Fibroblast of lung (primary cell): ENCODE measurements at places on chromosomes 7 and 10. TPM values are rescaled to one million over a fixed set of nuclear protein-coding genes. Genes with fewer than 3 reads are reported as not detected.
A peak's percentile ranks its signal among the peaks of the same experiment; 100 is the strongest.

GRCh38 chr7:12729112-12729511 is 41.7 kb downstream of the ARL4A start:
- no peaks in the 10 kb centered on the region for H3K27me3 ChIP-seq
- H3K4me3 ChIP-seq: no peak overlapping the region
- no peak overlapping the region for H3K27ac ChIP-seq
- no peaks in the 10 kb centered on the region for H3K36me3 ChIP-seq

- H3K27ac ChIP-seq: no peak overlapping the region
- DNase-seq: peak; percentile 53
- H3K4me1 ChIP-seq: peaks cover 2% of the 10 kb centered on the region
- H3K4me3 ChIP-seq: no peak overlapping the region
- H3K36me3 ChIP-seq: no peaks in the 10 kb centered on the region
Observed at GRCh38 chr10:99938563-99938962, 71.2 kb downstream of the DNMBP start.

DNA sequence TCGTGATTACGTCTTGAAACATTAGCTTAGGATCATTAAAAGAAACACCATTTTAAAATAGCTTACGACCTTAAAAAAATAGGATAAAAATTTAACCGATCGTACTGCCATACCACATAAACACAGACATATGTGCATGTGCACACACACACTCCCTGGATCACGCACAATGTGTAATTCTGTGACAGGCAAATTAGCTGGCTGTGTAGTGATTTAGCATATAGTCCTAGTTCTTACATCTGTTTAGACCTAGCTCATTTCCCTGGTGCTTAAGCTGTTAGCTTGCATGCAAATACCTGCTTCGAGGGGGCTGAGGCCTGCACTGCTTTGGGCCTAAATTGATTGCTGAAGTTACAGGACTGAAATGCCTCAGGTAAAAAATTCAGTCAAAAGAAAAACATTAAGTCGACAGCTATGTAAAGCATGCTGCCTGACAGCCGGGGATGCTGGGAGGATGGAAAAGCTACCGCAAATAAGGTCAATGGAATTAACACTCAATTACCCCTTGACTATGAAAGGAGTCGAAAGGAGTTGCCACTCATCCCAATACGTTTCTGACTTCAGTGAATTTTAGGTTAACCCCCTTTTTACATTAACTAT is 267.1 kb upstream of the FZD8 start:
- no peaks in the 10 kb centered on the region for H3K27me3 ChIP-seq
- no peaks in the 10 kb centered on the region for H3K36me3 ChIP-seq
- peaks cover 7% of the 10 kb centered on the region for H3K4me1 ChIP-seq
- H3K27ac ChIP-seq: no peak overlapping the region
- H3K4me3 ChIP-seq: no peak overlapping the region
- DNase-seq: peak; percentile 45

DNA sequence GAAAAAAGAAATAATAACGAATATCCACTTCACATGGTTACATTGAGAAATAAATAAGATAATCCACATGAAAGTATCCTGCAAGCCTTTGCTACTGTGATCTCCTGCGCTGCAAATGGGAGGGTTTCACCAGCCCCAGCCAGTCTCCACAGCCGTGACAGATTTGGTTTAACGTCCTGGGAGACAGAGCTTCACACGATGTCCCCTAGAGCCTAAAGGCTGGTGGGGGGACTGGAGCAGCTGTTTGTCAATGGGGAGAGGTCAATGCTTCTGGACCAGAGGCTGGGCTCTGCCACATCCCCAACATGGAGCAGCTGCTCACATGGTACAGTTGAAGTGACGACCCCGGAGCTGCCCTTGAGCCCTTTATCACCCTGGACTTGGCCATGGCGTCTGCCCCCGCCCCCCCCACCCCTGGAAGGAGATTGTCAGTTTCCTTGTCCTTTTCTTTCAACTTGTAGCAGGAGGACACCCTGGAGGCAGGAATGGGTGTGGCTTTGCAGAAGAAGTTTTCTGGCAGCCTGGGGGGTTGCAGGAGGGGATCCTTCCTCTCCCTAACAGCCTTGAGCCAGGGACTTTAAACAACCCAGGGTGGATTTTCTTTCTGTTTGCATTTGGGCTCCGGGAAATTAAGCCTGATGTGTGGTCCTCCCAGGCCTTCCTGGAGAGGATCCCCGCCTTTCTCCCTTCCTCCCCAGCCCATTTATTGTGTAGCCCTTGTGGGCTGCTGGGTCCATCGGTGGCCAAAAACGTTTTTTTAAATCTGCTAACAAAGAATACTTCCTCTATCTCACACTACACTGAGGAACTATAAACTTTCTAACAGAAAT is 37.0 kb upstream of the MXI1 start:
- peaks cover 33% of the 10 kb centered on the region for H3K27me3 ChIP-seq
- H3K27ac ChIP-seq: no peak overlapping the region
- H3K4me3 ChIP-seq: no peak overlapping the region
- H3K36me3 ChIP-seq: no peaks in the 10 kb centered on the region
- DNase-seq: no peak

DNA sequence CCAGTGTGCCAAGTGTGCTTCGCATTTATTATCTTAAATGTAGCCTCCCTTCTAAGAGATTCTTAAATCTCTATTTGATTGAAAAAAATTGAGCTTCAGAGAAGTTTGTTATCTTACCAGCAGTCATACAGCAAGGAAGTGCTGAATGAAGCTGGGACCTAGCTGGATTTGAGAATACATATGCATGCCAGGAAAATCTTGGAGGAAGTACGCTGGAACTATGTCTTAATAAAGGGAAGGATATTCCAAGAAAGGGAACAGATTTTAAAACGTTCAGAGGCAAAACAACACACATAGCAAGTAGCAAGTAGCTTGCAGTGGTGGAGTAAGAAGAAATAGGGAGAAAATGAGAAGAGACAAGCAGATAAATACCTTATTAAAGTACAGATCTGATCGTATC is 1.5 kb downstream of the CFAP70 start:
- no peaks in the 10 kb centered on the region for H3K4me1 ChIP-seq
- H3K4me3 ChIP-seq: no peak overlapping the region
- H3K36me3 ChIP-seq: no peaks in the 10 kb centered on the region
- no peak overlapping the region for H3K27ac ChIP-seq

- no peaks in the 10 kb centered on the region for H3K27me3 ChIP-seq
- H3K27ac ChIP-seq: no peak overlapping the region
- no peaks in the 10 kb centered on the region for H3K36me3 ChIP-seq
- no peak for DNase-seq
- peaks cover 3% of the 10 kb centered on the region for H3K4me1 ChIP-seq
Observed at GRCh38 chr7:50533866-50534265, 31.3 kb downstream of the DDC start.

GRCh38 chr10:78266741-78267469 is 233.2 kb downstream of the RPS24 start:
- H3K36me3 ChIP-seq: no peaks in the 10 kb centered on the region
- H3K4me3 ChIP-seq: no peak overlapping the region
- DNase-seq: peak; percentile 21
- H3K27ac ChIP-seq: peak overlapping the region; percentile 55
- H3K4me1 ChIP-seq: peaks cover 16% of the 10 kb centered on the region

GRCh38 chr7:5423976-5424748 is 528 bp upstream of the TNRC18 start:
- H3K36me3 ChIP-seq: peaks cover 4% of the 10 kb centered on the region
- peak overlapping the region; percentile 84 for H3K27ac ChIP-seq
- H3K4me3 ChIP-seq: peak overlapping the region; percentile 99
- H3K4me1 ChIP-seq: no peaks in the 10 kb centered on the region
- DNase-seq: peak; percentile 98

DNA sequence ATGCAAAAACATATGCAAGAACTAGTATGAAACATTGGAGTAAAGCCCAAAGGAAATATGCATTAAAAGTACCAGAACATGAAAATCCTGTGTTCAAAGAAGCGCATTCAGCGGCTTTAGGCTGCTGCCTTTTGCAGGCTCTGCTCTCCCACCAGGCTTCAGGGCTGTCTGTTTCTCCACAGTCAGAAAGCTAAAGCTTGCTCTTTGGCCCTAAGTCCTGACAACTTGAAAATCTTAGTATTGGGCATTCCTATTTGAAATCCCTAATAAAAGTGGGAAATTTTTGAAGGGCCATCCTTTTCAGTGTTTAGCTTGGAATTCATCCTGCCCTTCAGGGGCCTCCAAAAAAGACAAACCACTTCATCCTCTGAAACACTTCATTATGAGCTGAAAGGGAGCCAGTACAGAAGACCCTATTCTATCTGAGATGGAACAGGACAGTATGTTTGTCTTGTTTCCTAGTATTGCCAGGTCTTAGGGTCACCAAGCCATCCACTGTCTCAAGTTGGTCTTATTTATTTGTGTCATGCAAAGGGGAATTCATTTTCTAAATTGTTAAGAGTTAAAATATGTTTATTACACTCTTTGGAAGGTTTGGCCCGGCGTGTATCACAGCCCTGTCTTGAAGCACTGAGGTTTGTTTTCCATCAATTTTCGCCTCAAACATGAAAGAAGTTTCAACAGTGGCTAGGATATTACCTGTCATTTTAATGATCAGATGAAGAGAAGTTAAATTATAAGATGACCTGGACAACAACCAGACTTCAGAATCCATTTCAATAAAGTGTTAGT is 326.3 kb upstream of the BMPER start:
- H3K27me3 ChIP-seq: no peaks in the 10 kb centered on the region

DNA sequence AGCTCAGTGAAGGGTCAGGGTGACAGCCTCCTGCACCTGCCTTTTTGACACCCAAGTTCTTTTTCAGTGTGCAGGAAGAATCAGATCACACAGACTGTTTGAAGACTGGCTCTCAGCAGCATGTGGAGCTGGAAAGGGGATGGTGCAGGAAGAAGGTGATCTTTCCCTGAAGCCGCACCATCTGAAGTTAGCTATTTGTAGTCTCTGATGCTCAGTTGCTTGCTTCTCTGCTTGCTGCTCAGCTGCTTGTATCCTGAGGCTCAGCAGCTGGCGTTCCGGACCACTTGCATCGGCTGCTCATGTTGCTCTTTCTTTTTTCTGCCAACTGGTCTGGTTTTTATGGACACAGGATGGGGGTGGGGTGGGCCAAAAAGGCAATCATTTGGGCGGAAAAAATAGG is 15.8 kb upstream of the DNMBP start:
- H3K36me3 ChIP-seq: no peaks in the 10 kb centered on the region
- H3K27me3 ChIP-seq: no peaks in the 10 kb centered on the region
- DNase-seq: no peak
- H3K4me1 ChIP-seq: no peaks in the 10 kb centered on the region

GRCh38 chr7:121429798-121430197 is 33.7 kb upstream of the FAM3C start:
- no peak overlapping the region for H3K27ac ChIP-seq
- no peak overlapping the region for H3K4me3 ChIP-seq
- DNase-seq: no peak
- no peaks in the 10 kb centered on the region for H3K4me1 ChIP-seq

- no peak overlapping the region for H3K27ac ChIP-seq
- no peaks in the 10 kb centered on the region for H3K36me3 ChIP-seq
- no peak for DNase-seq
- no peak overlapping the region for H3K4me3 ChIP-seq
Observed at GRCh38 chr10:8181496-8182157, 127.1 kb downstream of the GATA3 start.

- H3K4me1 ChIP-seq: no peaks in the 10 kb centered on the region
- no peak overlapping the region for H3K4me3 ChIP-seq
- H3K36me3 ChIP-seq: no peaks in the 10 kb centered on the region
- H3K27ac ChIP-seq: no peak overlapping the region
- H3K27me3 ChIP-seq: no peaks in the 10 kb centered on the region
Observed at GRCh38 chr7:127932496-127932895, 98.7 kb downstream of the LRRC4 start.

GRCh38 chr7:55470261-55470660 is 102.0 kb downstream of the VOPP1 start:
- DNase-seq: no peak
- H3K27ac ChIP-seq: no peak overlapping the region
- no peak overlapping the region for H3K4me3 ChIP-seq
- H3K27me3 ChIP-seq: no peaks in the 10 kb centered on the region
- H3K36me3 ChIP-seq: peaks cover 1% of the 10 kb centered on the region

GRCh38 chr10:63388421-63389031 is 77.3 kb downstream of the JMJD1C start:
- no peak overlapping the region for H3K4me3 ChIP-seq
- no peaks in the 10 kb centered on the region for H3K27me3 ChIP-seq
- peak; percentile 60 for DNase-seq
- H3K36me3 ChIP-seq: no peaks in the 10 kb centered on the region

- no peaks in the 10 kb centered on the region for H3K27me3 ChIP-seq
- no peaks in the 10 kb centered on the region for H3K36me3 ChIP-seq
- H3K4me3 ChIP-seq: no peak overlapping the region
- no peaks in the 10 kb centered on the region for H3K4me1 ChIP-seq
Observed at GRCh38 chr7:133869556-133869955, 257.6 kb upstream of the LRGUK start.

DNA sequence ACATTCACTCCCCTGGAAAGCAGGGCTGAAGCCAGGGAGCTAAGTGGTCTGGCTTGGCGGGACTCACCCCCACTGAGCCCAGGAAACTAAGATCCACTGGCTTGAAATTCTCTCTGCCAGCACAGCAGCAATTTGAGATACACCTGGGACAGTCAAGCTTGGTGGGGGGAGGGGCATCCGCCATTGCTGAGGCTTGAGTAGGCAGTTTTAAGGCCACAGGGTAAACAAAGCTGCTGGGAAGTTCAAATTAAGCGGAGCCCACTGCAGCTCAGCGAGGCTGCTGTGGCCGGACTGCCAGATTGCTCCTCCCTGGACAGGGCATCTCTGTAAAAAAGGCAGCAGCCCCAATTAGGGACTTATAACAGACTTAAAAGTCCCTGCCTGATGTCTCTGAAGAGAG is 108.2 kb upstream of the FAM13C start:
- no peaks in the 10 kb centered on the region for H3K27me3 ChIP-seq
- H3K36me3 ChIP-seq: no peaks in the 10 kb centered on the region
- H3K4me1 ChIP-seq: no peaks in the 10 kb centered on the region
- H3K4me3 ChIP-seq: no peak overlapping the region
- DNase-seq: no peak

GRCh38 chr10:43734716-43735115 is 86.0 kb upstream of the ZNF32 start:
- no peak overlapping the region for H3K4me3 ChIP-seq
- H3K27ac ChIP-seq: no peak overlapping the region
- H3K27me3 ChIP-seq: no peaks in the 10 kb centered on the region
- H3K4me1 ChIP-seq: no peaks in the 10 kb centered on the region
- DNase-seq: no peak

- no peak for DNase-seq
- no peaks in the 10 kb centered on the region for H3K36me3 ChIP-seq
- peaks cover 8% of the 10 kb centered on the region for H3K27me3 ChIP-seq
- H3K4me3 ChIP-seq: no peak overlapping the region
- H3K4me1 ChIP-seq: no peaks in the 10 kb centered on the region
Observed at GRCh38 chr7:134554417-134554966, 5.6 kb downstream of the AKR1B15 start.

The PRLHR gene
- total RNA-seq: not detected in 2 replicates

The ST8SIA6 gene
- total RNA-seq: under 0.01 and 0.26 TPM in 2 replicates

The SAMD9 gene
- total RNA-seq: 14.6 and 19.2 TPM in 2 replicates

The CPA4 gene
- total RNA-seq: 6.4 and 20.0 TPM in 2 replicates

The PAX4 gene
- not detected in 2 replicates for total RNA-seq

The MAT1A gene
- not detected in 2 replicates for total RNA-seq

The AASS gene
- 31.6 and 49.2 TPM in 2 replicates for total RNA-seq

The ZC3HAV1 gene
- 24.7 and 24.8 TPM in 2 replicates for total RNA-seq
